Retina (tissue), 1 donor: ENCODE measurements at places on chromosomes 12 and 14.

DNA sequence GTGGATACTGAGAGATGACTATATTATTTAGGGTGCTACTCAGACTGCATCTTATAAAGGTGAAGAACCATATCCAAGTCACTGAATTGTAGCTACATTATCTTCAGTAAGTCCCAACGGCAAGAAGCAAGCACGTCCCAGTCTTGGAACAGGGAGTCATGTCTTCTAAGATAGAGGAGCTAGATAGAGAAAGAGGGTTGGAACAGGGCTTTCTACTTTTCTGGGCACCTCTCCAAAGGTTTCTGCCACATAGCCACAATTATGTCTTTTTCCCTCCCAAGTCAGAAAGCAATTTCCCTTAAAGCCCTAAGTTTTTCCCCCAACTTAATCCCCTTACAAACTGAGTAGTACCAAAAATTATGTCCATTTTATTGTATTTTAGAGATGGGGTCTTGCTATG lies 22.4 kb downstream of the MAPK1IP1L start:
- no peak for DNase-seq

DNA sequence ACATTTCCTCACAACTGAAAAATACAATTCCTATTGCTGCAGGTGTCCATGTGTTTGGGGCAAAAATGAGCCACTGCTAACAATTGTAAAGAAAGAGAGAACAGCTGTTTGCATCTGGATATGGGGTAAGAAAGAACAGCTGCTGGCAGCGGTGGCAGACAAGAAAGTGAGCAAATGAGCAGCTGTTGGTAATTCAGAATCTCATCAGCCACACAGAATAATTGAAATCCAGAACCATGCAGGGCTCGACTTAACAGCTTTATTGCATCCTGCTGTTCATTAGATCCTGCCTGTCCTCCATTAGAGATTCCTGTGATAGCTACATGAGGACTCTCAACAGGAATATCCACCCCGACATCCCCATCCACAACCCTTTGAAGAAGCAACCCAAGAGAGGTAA lies 62.5 kb upstream of the TSPAN8 start:
- DNase-seq = no peak

DNA sequence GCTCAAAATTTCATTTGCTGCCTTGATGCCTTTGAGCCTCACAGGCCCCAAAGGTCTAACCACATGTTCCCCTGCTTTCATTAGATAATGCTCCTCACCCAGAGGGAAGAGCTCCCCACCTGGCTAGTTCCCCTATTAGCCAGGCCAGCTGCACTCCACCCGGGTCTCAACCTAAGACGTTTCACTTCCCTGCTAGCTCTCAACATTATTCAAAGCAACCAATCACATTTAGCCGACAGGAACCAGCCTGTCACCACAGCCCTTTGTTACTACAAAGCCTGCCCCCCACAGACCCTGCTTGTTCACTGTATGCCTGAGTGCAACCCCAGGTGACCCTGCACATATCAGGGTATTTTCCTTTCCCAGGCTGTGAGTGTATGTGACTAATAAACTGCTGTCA lies 78.6 kb downstream of the SLC15A5 start:
- no peak for DNase-seq

DNA sequence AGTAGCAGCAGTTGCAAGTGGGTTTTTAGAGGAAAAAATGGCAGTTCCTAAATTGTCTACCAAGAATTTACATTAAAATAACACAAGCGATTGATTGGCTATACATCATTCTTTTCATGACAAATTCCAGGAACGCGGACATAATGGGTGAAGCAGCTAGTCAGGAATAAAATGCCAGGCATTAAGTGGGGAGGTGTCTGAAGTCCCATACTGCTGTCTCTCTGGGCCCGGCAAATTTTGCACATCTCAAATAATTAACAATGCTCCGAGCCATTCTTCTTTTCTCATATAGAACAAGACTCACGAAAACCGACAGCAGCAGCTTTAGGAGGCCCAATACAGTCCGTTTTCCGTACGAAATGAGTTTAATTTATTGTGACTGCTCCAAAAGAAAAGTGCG lies 696 bp downstream of the RPL36AL start:
- no peak for DNase-seq

DNA sequence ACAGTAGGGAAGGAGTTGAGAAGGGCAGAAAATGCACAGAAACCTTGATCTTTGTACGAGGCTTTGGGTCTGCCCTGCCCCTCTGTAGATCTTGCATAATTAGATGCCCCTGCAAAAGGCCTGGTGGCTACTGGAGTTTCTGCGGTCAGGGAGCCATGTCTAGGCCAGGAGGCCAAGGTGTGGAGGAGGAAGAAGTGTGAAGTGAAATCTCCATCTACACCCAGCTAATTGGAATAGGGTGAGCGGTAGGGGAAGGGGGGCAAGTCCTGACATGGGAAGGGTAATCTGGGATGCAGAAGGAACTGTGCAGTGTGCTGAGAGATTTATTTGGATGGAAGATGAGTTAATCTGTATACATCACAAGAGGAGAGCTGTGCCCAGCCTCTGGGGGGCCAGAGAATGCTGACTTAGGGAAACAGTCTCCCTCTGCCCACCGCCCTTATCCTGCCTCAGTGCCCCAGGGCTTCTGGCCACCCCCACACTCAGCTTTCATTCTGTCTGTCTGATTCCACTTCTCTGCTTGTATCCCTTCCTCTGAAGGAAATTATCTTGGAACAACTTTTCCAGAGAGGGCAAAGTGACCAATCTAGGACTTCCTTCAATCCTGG lies 5.4 kb downstream of the CYP27B1 start:
- no peak for DNase-seq

DNA sequence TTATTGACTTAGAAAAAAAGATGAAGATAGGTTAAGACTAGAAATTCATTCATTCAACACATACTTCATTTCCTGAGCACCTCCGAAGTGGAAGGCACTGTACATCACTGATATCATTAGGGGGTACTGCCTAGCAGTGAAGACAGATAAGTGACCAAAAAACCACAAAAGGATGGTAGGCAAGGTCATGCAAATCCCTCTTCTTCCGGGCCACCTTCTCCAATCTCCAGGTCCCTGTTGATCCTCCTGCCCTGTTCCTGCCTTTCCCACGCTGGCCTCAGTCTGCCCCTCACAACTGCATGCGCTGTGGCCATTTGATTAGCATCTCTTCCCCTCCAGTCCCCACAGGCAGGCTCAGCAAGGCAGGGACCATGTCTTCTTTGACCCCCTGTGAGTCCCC lies 60.8 kb downstream of the SETD3 start:
- no peak for DNase-seq

- no peak for DNase-seq
Measured at GRCh38 chr12:55978393-55978792, 4.5 kb downstream of the RAB5B start.

- DNase-seq = peak; percentile 73
Measured at GRCh38 chr12:114186241-114187002, 219.5 kb downstream of the TBX5 start.

DNA sequence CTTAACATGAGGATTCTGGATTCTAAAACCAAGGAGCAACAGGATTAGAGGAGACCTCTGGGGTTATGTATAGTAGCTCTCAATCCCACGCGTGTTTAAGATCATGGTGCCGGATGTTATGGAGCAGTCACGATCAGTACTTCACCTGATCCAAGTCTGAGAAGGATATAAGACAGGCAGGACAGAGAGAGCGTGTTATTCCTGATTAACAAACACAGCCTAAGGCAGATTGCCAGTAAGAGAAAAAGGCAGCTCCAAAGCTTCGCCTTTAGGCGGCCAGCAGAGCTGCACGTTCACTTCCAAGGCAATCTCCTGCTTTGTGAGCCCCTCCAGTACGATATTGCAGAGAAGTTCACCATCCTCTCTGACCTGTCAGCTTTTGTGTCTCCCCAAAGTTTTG lies 5.5 kb downstream of the SETD3 start:
- DNase-seq = no peak

GRCh38 chr12:8033153-8034044 lies 883 bp downstream of the FOXJ2 start:
- DNase-seq = no peak

DNA sequence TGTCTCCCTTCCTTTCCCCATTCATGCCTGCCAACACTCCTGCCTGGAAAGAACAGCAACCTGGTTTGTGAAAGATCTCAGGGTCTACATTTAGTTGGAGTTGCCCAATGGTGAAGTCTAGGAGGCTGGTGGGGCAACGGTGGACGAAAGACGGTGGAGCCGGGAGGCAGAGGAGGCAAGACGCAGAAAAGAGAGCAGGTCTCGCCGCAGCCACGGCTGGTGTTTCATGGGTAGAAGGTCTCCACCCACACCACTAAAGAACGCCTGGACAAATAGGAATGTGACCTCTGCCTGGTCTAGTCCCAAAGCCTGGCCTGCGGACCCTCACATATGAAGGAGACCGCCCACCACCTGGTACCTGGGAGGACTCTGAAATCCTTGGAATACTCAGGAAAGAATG lies 185.6 kb downstream of the ALG10 start:
- no peak for DNase-seq

GRCh38 chr12:13596714-13597113 lies 384.7 kb downstream of the GRIN2B start:
- DNase-seq = peak; percentile 16

DNA sequence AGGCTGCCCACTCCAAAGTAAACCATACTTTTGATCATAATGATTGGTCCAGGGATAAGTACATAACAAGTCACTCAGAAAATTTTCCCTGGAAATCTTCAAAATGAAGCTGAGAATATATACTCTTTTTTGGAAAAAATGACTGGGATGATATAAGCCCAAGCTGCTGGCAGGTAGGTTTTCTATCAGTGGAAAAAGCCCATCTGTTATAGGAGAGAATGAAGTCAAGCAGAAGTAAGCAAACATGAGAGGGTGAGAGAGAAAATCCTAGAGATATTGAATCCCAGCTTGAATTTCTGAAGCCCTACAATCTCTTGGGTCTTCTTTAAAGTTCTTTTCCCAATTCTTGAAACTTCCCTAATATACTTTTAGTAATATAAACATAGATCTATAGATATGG lies 37.3 kb upstream of the ZDHHC17 start:
- no peak for DNase-seq

- DNase-seq = no peak
Measured at GRCh38 chr14:51228890-51229289, 11.2 kb upstream of the TMX1 start.

DNA sequence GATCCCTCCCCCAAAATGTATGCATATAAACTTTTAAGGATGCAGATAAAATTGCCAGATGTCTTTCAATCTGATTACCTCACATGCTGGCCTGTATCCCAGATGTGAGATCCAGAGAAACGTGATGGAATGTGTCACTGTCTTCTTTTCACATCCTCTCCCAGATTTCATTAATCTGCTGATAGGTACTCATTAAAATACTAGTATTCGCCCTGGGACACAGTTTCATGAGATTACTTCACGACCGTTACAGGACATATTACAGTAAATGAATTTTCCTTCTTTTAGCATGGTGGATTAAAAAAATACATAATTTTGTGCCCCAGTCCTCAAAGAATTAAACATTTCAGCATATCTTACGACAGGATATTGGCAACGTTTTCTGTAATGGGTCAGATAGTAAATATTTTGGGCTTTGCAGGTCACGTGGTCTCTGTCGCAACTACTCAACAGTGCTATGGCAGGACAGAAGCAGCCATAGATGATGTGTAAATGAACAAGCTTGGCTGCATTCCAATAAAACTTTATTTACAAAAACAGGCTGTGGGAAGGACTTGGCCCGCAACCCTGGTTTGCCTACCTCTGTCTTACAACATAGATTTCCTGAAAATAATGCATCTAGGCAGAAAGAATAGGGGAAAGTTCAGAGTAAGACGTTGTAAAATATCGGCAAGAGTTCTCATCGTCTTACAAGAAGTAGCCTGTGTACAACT lies 156.0 kb upstream of the DIO3 start:
- no peak for DNase-seq

DNA sequence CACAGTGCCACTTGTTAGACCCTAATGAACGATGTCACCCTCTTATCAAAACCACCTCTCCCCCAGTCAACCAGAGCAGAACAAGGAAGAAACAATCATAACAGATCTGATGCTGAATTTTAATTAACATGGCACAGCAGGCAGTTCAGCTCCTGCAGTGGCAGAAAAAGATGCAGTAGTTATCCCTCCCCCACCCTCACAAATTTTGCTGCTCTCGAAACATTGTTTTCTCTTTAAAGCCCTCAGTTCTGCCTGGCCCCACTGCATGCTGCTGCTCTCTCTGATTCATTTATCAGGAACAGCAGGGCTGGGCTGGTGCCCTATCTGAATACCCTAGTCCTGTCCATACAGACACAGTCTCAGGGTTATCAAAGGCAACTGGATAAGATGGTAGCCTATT lies 12.2 kb downstream of the CCDC175 start:
- peak; percentile 68 for DNase-seq

GRCh38 chr12:106774808-106775524 lies 484 bp downstream of the RIC8B start:
- no peak for DNase-seq

DNA sequence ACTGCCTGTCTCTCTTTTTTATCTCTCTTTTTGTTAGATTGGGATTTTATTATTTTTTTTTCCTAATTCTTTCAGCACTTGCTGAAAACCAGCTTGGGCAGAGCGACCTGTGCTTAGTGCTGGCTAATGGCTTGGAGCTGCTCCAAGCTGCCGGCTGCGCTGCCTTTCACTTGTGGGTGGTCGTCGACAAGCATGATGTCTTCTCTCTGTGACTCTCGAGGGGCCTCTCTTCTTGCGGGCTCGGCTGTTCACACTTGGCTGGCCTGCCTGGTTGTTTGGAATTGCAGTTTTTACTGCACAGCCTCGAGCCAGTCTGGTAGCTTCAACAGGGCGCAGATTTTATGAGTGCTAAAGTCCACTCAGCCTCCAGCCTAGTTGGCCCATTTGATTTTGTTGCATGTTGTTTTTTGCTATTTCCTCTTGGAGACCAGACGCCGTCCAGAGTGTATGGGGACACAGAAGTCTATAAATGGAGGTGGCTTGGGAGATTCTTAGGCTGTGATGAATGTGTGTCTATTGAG lies 18.6 kb downstream of the TPCN1 start:
- DNase-seq = peak; percentile 57

DNA sequence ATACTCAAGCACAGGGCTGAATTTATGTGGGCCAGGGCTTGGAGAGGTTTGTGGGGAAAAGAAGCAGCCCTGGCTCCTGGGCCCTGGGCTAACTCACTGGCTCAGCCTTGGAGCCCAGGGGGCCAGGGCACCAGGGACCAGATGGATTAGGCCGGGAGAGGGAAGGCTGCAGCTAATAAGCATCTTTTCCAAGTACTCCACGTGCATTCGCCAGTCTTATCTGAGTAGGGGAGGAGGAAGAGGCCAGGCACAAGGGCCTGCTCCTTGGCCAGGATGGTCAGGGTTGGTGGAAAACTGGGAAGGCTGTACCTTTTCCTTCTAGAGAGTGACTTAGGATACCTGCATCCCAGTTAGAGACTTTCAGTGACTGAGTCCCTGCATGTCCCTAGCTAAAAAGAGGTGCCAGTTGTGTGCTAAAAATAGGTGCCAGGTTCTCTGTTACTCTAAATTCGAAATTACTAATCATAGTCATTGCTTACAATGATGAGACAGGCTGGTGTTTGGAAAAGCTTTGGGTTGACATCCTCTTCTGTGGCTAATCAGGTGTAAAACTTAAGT lies 1.3 kb downstream of the GLRX5 start:
- DNase-seq = no peak

DNA sequence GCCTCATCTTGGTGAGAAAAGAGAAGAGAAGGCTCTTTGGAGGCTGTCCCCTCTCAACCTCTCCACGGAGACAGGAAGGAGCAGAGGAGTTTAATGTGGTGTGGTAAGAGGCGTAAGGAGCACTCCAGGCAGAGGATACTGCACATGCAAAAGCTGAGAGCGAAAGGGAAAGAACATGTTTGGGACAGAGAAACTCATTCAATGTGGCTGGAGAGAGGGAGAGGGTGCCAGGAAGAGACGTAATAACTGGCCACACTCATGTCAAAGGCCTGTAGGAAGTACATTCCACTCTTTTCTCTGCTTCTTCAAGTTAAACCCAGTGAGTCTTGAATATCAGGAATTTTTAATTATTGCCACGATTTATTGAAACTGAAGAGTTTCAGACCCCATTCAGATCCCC lies 12.0 kb downstream of the VDR start:
- no peak for DNase-seq
